ENCODE measurements at places on chromosomes 2 and 18.

DNA sequence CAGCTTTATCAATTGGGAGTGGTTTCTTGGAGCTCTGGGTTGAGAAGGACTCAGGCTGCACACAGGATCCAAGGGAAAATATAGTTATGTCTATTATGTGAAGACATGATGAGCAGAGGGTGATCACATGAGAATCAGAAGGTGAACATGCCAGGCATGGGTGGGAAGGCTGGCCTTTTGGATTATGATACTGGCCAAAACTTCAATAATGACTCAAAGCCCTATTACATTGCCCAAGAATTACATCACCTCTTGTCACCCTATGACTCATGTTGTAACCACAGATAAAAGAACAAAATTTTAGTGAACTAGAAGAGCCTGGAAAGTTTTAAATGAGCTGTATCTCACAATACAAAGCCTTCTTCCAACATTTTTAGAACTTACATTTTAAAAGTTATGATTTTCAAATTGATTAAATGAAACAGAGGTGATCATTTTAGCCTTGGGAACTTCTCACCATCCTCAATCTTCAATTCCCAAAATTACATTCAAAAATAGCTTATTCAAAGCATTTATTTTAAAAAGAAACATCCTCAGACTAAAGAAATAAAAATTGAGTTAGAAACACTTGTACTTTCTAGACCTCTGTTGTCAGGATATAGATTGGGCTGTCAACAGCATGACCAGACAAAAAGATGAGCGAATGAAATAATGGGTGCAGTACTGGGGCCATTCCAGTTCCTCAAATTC, 428.3 kb downstream of the MBD2 start:
- no peak for DNase-seq

DNA sequence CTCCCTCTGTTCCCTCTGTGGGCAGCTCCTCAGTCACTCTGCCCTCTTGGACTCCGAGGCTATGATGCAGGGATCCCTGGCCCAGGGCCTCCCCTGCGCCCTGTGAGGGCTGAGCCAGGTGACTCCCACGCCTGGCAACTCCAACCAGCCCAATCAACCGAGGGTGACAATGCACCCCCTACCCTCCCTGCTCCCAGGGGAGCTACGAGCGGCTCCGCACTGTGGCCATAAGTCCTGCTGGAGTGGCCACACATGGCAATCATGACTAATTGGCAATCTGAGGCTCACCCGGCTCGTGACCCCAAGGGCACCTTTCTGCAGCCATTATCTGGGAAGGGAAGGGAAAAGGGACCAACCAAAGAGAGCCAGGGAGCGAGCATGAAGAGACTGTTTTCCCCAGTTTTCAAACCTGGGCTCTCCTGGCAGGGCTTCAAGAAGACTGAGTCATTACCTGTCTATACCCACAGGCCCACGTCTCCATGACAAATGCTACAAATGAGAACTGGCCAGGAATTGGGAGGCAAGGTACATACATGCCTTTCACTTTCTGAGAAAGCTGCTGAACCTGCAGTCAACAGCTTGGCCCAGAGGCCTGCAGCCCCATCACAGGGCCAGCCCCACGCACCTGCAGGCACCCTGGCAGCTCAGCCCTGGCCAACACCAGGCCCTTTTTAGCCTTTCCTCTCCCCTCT, 45.1 kb downstream of the RPL31 start:
- DNase-seq, result no peak

DNA sequence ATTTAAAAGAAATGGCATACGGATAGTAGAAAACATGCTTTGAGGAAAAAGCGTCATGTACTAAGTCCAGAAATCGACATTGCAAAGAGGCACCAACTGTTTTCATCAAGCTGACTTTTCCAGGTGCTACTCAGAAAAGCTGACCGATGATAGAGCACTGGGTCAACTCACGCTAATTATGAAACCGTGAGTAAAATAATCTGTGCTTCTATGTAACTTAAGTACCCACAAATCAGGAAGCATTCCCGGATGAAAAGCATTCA, 353 bp upstream of the NUP35 start:
- no peak for DNase-seq

GRCh38 chr2:54999182-54999581, 51.1 kb downstream of the RTN4 start:
- no peak for DNase-seq

- no peak for DNase-seq
Observed at GRCh38 chr2:158211502-158211901, 109.8 kb downstream of the UPP2 start.

GRCh38 chr2:23360571-23361125, 24.3 kb upstream of the KLHL29 start:
- DNase-seq, result no peak

- DNase-seq, result no peak
Observed at GRCh38 chr2:234412726-234413125, 84.2 kb downstream of the ARL4C start.

DNA sequence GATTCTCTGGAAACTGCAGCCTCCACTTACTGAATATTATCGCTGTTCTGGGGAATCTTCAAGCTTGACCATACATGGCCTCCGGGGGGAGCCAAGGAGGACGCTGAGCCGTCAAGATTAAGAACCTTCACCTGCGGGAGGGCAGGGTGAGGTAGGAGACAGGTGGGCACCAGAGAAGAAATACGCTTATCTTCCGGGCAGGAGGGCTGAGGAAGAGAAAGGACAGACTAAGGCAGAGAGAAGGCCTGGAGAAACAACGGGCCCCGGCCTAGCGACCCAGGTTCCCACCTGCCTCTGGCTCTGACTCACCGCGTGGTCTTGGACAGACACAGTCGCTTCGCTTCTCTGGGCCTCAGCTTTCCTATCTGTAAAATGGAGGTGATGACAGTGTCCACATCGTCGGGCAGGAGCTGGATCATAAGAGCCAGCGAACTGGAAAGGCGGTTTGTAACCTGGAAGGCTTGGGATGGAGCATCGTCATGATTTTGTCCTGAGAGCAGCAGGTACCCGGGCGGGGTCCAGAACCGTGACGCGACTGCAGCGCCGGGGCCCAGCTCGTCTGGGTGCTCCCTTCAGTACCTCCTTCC, 659 bp downstream of the ZNF142 start:
- DNase-seq, result no peak
